ENCODE measurements at places on chromosomes 6 and 20.

DNA sequence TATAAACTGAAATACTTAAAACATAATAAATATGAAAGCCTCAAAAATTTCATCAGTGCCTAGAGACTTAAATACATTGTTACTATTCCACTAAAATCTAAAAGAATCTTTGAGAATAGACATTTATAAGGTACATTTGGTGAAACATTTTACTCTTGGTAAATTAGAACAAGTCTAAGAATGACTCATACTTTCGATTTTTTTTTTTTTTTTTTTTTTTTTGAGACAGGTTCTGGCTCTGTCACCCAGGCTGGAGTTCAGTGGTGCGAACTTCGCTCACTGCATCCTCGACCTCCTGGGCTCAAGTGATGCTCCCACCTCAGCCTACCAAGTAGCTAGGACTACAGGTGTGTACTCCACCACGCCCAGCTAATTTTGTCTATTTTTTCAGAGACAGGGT is 6.4 kb downstream of the FUCA2 start:
- no peak for DNase-seq

DNA sequence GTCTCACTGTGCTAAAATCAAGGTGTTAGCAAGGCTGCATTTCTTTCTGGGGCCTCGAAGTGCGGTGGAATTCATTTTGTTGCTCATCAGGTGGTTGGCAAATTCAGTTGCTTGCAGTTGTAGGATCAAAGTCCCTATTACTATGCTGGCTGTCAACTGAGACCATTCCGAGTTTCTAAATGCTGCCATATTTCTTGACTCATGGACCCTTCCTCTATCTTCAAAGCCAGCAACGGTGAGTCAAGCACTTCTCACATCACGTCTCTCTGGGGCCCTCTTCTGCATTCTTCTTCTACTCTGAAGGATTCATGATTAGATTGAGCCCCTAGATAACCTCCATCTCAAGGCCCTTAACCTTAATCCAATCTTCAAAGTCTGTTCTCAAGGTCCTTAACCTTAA is 619.7 kb downstream of the HACE1 start:
- DNase-seq = no peak

DNA sequence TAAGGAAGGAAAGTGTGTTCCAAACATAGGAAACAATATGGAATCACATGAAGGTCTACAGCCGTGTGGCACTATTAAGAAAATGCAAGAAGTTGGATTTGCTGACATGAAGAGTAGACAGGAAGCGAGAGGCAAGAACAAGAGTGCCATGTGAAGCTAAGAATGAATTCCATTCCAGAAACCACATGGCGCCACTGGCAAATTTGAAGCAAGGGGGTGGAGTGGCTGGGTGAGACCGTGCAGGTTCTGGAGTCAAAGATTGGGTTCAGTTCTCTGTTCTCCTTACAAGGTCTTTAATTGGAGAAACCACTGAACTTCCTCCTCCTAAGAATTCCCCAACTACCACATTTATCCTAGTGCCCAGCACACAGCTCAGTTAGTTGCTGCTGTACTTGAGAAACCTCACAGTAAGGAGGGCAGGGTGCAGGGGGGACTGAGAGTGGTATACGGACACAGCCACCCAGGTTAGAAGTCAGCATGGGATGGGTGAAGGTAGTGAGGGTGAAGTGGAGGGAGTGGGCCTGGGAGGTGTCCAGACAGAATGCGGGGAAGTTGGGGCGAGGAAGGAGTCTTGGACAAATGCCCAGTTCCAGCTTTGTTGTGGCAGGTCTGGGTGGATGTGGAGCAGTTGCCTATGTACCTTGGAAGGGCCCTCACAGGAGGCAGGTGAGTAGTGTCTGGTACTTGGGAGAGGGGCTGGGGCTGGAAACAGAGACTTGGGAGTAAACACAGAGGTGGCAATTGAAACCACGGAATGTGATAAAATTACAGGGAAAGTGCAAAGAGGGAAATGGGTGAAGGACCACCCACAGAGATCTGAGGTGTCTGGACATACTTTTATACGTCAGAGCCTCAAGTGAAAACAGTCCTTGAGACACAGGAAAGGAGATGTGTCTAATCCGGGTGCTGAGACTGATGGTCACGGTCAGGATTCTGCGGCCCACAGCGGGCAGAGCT is 14.3 kb downstream of the LYRM4 start:
- no peak for DNase-seq

DNA sequence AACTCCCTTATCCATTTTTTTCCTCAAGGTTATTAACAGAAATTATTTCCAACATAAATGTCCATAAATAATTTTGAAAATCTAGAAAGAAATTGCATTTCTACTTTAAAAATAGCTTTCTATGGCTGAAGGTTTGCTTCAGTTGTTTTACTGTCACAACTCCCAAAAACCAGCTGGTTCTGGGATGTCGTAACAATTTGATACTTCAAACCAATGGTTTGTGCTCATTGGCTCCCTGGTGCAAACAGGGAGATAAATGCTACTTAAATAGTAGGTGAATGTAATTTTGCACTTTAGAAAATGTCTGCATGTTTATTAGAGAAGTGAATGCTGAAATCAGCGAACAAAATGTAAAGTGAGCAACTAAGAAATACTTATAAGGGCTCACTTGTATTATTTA is 31.1 kb downstream of the LAMA2 start:
- no peak for DNase-seq

DNA sequence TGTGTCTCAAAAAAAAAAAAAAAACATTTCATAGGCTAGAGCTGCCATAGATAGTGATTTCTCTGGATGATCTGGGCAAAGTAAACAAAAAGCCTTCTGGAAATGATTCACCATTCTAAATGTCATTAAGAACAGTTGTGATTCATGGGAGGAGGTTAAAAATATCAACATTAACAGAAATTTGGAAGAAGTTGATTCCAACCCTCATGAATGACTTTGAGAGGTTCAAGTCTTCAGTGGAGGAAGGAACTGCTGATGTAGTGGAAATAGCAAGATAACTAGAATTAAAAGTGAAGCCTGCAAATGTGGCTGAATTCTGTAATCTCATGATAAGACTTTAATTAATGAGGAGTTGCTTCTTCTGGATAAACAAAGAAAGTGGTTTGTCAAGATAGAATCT is 26.8 kb upstream of the MMP24 start:
- DNase-seq = peak; percentile 39

DNA sequence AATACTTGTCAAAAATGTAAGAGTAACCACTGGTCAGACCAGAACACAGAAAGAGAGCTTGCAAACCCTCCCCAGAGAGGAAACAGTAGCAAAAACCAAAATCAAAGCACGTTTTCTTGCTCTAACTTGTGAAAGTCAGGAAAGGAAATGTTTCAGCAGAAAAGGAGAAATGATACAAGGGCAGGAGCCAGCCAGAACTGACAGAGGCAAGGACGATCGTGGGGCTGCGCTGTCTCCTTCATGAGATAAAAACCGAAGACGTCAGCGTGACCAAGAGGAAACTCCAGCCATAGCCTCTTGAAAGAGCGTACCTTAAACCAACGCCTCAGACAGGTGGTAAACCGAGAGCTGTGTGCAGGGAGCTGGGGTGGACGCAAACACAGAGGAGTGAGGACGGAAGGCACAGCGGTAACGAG is 27.5 kb downstream of the LAMA5 start:
- DNase-seq = no peak

DNA sequence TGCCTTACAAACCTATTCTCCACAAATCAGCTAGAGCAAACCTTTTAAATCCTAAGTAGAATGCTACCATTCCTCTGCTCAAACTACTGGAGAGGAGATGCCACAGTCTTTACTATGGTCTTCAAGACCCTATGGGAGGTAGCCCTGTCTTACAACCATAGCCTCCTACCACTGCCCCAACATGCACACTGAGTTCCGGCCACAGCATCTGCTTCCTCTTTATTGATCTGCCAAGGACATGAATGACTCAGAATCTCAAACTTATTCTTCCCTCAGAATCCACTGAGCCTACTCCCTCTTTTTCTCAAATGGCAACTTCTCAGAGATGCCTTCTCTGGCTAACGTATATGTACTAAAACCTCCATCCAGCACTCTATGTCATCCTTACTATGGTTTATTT is 12.2 kb upstream of the ANKEF1 start:
- DNase-seq = no peak

DNA sequence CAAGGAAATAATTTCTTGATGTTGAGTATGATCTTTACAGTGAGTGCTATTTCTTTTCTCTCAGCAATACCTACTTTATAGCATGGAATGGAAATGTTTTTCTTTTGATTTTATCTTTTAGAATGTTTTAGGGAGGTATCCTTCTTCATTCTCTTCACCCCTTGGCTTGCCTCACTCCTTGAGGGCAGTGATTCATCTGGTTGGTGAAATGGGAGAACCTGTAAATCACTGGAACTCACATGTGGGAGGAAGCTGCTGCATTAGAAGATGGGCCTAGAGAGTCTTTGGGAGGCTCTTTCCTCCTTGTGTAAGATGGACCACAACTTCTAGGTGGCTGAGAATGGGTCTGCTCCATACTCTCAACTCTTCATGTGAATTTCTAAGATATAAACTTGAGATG is 244.8 kb upstream of the SYNCRIP start:
- DNase-seq = no peak

DNA sequence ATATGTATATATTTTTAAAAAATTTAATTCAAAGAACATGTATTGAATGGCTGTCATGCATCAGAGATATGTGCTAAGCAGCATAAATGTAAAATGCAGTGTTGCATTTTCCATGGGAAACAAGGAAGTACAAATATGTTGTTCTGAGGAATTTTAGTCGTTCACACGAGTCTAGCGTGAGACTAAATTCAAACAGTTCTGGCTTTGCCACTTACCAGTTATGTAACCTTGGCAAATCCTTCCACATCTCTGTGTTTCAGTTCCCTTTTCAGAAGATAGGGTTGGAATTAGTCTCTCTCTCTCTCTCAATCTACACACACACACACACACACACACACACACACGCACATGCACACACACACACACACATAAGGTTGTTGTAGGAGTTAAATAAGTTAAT is 305.4 kb downstream of the UTRN start:
- DNase-seq = no peak

- peak; percentile 32 for DNase-seq
Observed at GRCh38 chr6:130680116-130680515, 147.1 kb upstream of the SMLR1 start.

DNA sequence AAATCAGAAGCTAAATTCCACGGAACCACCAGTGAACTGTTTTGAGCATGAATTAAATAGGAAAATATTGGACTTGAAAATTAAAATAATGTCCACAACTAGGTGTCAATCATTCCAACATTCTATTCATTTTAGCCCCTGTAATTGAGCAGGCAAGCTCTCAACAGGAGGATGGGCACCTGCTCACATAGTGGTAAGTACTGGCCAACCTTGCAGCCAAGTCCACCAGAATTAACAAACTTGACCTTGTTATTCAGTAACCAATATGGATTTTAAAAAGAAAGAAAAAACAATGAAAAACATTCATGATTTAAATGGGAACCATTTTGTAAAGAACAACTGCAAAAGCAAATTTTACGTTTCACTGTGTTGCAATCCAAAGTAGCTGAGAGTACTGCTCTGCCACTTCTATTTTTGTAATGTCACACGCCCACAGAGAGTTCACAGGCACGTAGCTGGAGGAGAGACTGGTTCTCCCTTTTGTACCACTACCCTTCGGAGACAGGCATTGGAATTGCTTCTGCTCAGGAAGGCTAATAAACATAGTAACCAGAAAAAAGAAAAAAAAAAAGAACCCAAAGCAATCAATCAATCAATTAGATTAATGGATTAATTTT is 75.2 kb upstream of the F13A1 start:
- no peak for DNase-seq

DNA sequence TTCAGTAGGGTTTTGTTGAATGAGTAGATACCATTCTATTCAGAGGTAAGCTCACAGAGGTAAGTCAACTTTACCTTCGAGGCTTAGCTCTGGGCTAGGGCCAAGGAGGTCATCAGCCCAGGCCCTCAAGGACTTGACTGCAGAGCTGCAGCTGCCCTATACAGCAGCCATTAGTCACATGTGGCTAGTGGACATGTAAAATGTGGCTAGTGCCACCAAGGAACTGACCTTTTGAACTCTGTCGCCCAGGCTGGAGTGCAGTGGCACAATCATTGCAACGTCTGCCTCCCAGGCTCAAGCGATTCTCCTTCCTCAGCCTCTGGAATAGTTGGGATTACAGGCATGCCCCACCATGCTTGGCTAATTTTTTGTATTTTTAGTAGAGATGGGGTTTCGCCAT is 47.9 kb upstream of the EPB41L1 start:
- DNase-seq = no peak

GRCh38 chr6:156984178-156984738 is 207.1 kb downstream of the ARID1B start:
- no peak for DNase-seq

DNA sequence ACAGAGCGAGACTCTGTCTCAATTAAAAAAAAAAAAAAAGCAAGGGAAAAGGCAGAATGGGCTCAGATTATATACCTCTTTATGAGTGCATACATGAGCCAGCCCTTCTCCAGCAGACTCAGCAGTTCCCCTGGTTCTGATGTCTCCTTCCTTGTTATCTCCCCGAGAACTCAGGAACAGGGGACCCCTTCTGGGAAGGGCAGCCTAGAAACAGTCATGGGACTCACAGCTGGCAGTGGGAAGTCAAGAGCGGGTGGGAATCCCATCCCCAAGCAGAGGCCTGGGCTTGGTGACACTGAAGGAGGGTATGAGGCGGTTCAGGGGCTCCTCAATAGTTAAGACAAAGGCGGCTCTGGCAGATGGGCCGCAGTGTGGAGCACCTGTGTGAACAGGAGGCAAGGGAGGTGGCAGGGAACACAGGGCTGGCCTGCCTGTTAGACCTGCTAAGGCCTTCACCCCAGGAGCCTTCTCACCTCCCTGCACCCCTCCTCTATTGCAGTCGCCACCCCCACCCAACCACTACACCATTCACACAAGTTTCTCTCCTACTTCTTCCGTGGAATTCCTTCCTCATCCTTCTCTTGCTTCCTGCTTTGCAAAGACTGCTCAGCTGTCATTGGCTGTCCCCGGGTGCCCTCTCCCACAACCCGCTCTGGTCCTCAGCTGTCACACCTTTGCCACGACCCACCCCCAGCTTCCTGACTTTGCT is 29.7 kb upstream of the MDFI start:
- no peak for DNase-seq

DNA sequence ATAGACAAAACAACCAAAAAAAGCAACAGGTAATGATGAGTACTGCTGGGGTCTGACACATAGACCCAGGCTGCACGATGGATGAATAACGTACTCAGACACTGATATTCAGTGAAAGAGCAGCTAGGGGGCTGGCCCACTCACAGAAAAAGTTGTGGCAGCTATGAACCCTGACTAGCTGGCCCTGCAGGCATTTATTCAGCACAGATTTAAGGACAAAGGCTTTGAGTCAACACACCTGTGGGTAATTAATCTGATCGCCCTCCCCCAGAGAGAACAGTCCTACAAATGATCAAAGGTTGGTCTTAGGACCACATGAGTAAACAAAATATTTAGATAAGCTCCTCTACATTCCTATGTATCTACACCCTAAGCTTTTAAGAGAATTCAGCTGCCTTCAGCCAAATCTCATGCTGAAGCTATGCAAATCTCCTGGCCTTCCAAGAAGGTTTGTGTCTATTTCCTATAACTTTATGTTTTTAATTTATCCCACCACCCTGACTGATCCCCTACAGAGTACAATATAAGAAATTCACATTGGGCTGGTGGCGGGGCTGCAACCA is 81.7 kb upstream of the NXT1 start:
- no peak for DNase-seq
